ENCODE measurements at places on chromosomes 5 and 9. TPM values are rescaled to one million over a fixed set of nuclear protein-coding genes. Genes with fewer than 3 reads are reported as not detected.

The CD14 gene
- polyA plus RNA-seq = 0.32 TPM

The SHB gene
- polyA plus RNA-seq = 7.5 TPM

The GLDC gene
- polyA plus RNA-seq = not detected

The C9orf153 gene
- polyA plus RNA-seq = not detected

The SLC24A2 gene
- polyA plus RNA-seq = 0.09 TPM

The ZFP37 gene
- polyA plus RNA-seq = 0.09 TPM

The PCDHGB4 gene
- not detected for polyA plus RNA-seq

The AGXT2 gene
- polyA plus RNA-seq = not detected

The SPATA24 gene
- 14.4 TPM for polyA plus RNA-seq

The SH3GL2 gene
- polyA plus RNA-seq = not detected

The GLT6D1 gene
- polyA plus RNA-seq = not detected

The DBH gene
- not detected for polyA plus RNA-seq

The HMCN2 gene
- polyA plus RNA-seq = 0.01 TPM

The TNFAIP8 gene
- 47.6 TPM for polyA plus RNA-seq

The C5 gene
- 0.81 TPM for polyA plus RNA-seq

The ARID3C gene
- not detected for polyA plus RNA-seq

The FREM1 gene
- polyA plus RNA-seq = not detected

The WDR38 gene
- polyA plus RNA-seq = not detected

The MAP1B gene
- polyA plus RNA-seq = 12.5 TPM

The ZNF618 gene
- polyA plus RNA-seq = 5.3 TPM

The ATP10B gene
- polyA plus RNA-seq = not detected

The RIMOC1 gene
- polyA plus RNA-seq = 34.9 TPM

The SLC4A9 gene
- not detected for polyA plus RNA-seq

The PCDHB9 gene
- polyA plus RNA-seq = not detected

The GTF2H2C gene
- 71.3 TPM for polyA plus RNA-seq

The CCDC183 gene
- polyA plus RNA-seq = 0.21 TPM

The FOXD1 gene
- polyA plus RNA-seq = not detected

The DAB2 gene
- 18.2 TPM for polyA plus RNA-seq

The DEPDC1B gene
- 43.3 TPM for polyA plus RNA-seq

The TRIM7 gene
- 12.4 TPM for polyA plus RNA-seq

The ALG2 gene
- polyA plus RNA-seq = 20.2 TPM

The OTULINL gene
- polyA plus RNA-seq = not detected

The ANXA2R gene
- 4.8 TPM for polyA plus RNA-seq

The SEMA5A gene
- polyA plus RNA-seq = not detected

The SHOC1 gene
- polyA plus RNA-seq = not detected

The PKD2L2 gene
- polyA plus RNA-seq = not detected

The SPATA31A7 gene
- polyA plus RNA-seq = not detected

The STING1 gene
- polyA plus RNA-seq = 66.1 TPM

The SLC45A2 gene
- 0.29 TPM for polyA plus RNA-seq

The CTXN3 gene
- polyA plus RNA-seq = not detected

The PPP2R2B gene
- polyA plus RNA-seq = not detected

Data from K562 (cell line).